Effector memory CD8-positive, alpha-beta T cell (primary cell): ENCODE measurements at places on chromosomes 6 and 20.

DNA sequence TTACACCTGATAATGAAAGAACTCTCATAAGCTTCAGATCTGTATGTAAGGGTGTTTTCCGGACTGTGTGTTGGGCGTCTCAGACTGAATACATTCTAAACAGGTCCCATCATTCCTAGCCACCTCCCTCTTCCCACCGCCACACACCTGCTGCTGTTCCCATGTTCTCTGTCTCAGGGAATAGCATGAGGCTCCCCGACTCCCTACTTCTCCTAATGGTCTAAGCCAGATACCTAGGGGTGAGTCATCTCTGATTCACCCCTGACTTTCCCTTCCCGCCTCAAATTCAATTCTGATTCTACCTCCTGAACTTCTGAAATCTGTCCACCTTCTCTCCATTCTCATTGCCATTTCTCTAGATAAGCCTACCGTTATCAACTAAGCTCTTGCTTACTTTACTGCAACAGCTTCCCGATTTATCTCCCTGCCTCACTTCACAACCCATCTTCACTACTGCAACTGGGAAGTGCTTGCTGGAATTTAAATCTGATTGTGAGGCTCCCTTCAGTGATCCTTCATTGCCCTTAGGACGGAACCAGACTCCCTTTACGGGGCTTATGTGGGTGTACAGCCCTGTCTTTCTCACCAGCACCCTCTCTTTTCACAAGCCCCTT lies 1.6 kb downstream of the TMEM14A start:
- DNase-seq: no peak

- no peak for DNase-seq
These were observed 3.7 kb upstream of the CARMIL1 start for GRCh38 chr6:25275436-25275835.

DNA sequence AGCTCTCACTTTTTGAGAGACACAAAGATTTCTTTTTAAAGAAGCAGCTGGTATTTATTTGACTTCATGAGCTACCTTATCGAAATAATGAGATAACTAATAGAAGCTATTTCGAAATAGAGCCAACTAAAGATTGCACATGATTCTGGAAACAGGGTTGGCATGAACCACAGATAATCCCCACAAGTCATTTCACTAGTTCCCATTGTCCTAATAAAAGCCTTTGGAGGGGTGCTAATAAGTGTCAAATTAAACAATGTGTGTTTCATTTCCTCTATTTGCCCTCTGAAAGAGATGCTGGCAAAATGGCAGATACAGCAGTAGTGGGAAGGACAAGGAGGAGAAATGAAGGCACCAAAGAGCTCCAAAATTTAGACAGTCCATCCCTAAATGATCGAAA lies 78.6 kb upstream of the RIPOR2 start:
- no peak for DNase-seq

- no peak for DNase-seq
These were observed 91.6 kb downstream of the PRND start for GRCh38 chr20:4813076-4813862.

DNA sequence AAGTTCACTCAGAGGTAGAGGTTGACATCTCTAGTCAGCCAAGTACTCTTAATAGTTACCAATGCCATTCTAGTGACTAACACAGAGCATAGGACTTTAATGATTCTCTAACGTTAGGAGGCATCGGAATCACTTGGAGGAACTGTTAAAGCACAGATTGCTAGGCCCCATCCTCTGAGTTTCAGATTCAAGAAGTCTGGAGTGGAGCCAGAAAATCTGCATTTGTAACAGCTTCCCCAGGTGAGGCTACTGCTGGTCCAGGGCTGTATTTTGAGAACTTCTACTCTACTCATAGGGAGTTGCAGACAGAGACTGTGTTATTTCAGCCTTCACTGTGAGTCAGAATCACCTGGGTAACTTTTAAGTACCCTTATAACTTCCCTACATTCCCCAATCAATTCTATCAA lies 5.7 kb downstream of the LMBRD1 start:
- no peak for DNase-seq

- no peak for DNase-seq
These were observed 25.6 kb downstream of the COL20A1 start for GRCh38 chr20:63318391-63319163.

DNA sequence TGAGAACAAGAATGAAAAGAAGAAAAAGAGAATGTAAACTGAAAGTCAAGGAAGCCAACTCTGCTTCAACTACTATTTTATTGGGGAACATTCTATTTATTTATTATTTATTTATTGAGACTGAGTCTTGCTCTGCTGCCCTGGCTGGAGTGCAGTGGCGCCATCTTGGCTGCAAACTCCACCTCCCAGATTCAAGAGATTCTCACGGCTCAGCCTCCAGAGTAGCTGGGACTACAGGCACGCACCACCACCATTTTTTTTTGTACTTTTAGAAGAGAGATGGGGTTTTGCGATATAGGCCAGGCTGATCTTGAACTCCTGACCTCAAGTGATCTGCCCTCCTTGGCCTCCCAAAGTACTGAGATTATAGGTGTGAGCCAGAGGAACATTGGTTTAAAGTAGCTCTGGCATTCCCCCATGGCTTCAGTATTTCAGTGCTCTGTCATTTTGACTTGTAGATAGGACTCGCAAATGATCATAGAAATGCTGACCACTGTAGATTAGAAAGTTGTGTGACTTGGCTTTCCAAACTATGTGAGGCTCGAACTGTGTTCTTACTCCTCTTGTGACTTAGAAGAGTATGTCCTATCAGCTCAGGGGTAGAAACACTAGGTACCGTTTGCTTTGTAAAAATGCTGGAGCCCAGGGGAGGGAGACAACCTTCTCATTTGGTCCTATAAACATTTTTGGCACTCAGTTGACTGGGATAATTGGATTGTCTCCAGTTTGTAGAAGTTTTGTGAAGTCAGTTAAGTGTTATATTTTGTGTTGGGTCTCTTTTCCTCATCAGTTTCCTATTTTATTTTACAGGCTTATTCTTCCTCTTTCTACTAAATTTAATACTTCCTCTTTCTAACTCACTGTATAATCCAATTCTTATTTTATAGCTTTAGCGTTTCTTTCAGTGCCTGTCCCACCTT lies 544.9 kb upstream of the CITED2 start:
- DNase-seq: no peak
